ENCODE measurements at places on chromosomes 13 and 19.

- DNase-seq, result no peak
These were observed 8.6 kb downstream of the PLPPR2 start for GRCh38 chr19:11363881-11364280.

DNA sequence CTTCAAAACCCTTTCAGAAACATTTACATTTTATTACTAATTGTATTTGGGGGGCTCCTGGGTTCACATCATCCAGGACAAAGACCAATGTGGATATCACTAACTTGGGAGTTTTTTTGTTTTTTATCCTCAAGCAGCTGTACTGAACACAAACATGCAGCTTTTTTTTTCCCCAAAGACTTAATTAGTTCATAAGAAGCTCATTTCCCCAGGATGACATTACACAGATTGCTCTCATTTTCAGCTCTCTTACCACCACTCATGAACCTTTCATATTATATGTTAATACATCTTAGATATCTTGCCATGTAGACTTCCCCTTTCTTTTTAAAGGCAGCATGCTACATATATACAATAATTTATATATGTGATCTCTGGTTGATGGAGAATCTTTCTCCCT is 118.7 kb upstream of the MAB21L1 start:
- DNase-seq, result no peak

DNA sequence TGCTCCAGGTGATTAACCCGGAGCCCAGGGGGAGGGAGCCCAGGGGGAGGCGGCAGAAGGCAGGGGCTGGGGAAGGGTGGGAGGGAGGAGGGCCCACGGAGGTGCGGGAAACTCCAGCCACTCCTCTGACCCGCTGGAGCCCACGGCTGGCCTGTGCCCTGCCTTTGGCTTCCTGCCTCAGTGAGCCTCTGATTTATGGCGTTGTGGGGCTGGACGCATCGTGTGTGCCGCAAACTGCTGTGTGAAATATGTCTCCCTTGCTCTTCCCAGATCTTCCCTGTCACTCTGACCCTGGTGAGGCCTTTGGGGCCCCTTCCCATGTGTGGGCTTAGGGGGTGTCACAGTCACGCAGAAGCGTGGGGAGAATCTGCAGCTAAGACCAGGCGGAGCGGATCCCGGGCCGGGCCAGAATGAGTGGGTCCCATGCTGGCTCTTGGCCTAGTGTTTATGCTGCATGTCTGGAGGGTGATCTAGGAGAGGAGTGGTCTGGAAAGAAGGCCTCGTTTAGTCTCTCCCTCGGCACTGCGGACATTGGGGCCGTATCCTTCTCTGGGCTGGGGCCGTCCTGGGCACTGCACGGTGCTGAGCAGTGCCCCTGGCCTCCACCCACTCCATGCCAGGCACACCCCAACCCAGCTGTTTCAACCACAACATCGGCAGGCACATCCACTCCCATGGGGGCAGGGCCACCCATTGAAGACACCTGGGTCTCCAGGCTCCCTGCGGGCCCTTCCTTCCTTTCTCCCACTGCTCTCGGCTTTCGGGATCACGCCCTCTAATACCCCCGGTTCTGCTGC is 123.0 kb downstream of the KDM4B start:
- no peak for DNase-seq

DNA sequence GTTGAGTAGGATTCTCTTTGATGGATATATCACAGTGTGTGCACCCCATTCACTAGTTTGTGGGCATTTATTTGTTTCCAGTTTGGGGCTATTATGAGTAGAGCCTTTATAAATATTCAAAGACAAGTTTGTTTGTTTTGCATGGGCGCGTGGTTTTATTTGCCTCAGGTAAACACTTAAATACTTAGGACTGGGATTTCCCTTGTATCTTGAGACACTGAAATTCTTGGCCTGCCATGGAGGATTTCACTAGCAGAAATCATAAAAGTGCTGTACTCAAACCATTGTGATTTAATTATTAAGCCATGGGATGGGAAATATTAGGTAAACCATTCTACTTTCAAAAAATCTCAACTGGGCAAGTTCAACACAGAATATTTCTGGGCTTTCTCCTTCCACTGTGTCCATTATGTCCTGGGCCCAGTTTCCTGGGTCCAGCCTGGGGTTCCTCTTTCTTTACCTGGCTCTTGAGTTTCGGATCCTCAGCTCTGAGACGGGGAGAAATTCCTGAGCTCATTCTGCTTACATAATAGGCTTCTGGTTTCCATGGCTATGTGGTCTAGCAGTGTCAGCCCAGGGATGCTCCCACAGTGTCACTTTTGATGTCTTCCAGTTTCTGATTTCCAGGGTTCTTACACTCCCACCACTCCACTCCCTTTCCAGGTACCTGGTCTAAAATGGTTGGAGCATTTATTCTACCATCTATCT is 14.4 kb downstream of the MYO16 start:
- no peak for DNase-seq

- no peak for DNase-seq
These were observed 139.6 kb downstream of the RFC3 start for GRCh38 chr13:33957497-33957905.

DNA sequence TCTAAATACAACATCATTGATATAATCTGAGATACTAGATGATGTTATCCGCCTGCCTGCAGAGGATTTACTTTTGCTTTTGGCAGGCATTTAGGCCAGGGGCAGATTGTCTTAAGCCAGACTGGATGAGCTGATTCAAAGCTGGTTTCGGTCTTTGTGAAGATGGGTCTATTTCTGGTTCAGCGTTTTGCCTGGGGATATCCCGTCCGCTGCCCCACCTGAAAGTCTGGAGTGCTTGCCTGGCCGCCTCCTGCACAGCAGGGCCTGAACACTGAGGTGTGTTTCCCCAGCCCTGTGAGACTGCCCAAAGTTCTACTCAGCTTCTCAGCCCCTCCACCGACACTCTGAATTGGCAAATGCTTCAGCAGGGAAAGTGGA is 149.7 kb downstream of the KATNAL1 start:
- DNase-seq, result no peak

GRCh38 chr19:13347367-13347766 is 158.9 kb downstream of the CACNA1A start:
- DNase-seq, result no peak

- DNase-seq, result no peak
These were observed 180.9 kb downstream of the PCCA start for GRCh38 chr13:100269837-100270236.

DNA sequence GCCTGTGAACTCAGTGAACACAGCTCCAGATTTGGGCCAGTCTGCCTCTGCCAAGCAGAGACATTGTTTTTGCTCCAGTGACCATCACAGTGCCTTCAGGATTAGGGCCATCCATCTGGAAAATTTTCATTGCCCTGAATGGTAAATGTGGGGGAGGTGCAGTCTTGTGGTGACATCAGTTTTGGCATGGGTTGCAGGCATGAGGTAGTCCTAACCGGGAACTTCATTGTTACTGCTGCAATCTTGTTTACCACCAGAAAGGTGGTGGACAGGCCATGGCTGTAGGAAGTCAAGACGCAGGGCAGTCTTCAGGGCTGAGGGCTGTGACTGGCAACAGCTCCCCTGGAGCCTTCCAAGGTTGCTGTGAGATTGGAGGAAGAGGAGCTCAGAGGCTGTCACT is 55.2 kb downstream of the SPATA13 start:
- DNase-seq, result no peak

DNA sequence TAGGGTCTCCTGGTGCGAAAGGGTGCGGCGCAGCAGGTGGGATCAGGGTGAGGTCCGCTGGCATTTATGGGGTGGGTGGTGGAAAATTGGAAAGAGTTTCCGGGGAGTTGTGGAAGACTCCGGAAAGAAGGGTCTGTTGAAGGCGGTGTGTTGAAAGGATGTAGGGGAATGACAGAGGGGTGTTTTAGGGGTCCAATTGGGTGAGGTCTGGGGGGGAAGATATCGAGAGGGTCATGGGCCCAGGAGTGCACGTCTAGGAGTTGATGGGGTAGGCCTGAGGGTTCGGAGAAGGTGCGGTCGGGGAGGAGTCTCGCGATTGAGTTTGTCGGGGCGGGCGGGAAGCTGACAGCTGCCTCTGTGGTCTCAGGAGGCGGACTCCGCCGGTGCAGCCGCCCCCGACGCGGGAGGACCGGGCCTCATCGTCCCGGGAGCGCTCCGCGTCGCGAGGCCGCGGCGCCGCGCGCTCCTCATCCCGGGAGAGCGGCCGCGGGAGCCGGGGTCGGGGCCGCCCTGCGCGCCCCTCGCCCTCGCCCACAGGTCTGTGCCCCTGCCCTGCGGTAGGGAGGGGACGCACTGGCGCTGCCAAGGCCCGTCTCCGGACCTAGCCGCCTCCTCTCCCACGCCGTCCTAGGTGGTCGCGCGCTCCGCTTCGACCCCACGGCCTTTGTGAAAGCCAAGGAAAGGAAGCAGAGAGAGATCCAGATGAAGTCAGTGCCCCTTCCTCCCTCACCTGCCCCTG is 7.0 kb downstream of the PGLYRP1 start:
- peak; percentile 35 for DNase-seq

- no peak for DNase-seq
These were observed 526.0 kb upstream of the SPRY2 start for GRCh38 chr13:80866921-80867320.

DNA sequence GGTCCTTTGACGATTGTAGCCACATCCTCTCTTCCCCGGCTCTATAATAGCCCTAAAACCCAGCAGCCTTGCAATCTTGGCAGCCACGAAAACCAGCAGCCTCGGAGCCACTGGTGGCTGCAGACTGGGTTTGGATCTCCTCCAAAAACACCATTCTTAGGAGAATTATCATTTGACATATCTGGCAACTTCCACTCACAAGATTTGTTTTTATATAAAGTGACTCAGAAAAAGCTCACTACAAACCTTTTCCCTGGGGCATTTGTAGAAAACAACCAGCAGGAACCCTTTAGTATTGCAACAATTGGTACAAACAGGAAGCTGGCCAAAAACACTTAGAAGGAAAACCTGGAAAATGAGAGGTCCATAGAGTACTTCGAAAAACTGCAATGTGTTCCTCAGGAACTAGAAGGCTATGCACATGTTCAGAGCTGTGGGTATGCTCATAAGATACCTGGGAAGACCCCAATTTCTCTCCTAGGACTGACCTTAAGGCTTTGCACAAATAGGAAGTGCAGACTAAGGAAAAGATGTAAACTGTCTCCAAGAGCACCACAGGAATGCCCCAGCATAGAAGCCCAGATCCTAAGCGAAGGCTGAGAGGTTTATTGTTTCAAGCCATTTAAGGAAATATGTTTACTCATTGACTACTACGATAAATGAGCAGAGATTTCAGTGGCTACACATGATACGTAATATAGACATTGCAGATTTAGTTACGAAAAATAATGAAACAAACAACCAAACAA is 71.2 kb downstream of the MYO16 start:
- no peak for DNase-seq

DNA sequence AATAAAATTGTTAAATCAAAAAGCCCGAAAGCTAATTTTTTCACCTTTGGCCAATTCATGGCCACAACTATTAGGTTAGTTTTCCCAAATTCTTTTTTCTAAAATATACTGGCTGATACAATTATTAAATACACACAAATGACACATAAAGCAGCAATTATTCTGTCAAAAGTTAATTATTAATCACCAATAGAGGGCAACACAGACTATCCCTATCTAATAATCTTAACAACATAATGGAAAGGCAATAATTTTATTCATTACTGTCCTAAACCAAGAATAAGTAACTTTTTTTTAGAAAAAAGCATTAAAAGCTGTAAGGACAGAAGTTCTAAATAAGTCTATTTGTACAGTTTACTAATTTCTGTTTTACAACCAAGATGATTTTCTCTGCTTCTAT is 51.7 kb downstream of the KATNAL1 start:
- DNase-seq, result no peak

- no peak for DNase-seq
These were observed 344.8 kb downstream of the ENOX1 start for GRCh38 chr13:43441899-43442499.

DNA sequence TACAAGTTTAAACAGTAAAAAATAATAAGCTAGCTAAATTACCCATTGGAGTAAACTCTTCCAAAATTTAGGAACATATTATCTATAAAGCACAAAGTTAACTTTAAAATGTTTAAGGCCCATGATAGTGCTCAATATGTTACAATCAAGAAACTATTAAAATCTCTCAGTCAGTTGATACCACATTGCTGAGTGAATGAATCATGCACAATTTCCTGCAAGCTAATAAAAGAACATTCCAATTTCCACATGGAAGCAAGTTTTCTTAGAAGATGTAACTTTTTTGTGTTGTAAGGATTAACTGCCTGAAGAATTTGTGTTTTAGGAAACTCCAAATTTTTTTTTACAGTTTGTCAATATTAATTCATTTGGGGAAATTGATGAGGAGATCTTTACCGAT is 666.6 kb downstream of the SLITRK1 start:
- DNase-seq, result no peak

DNA sequence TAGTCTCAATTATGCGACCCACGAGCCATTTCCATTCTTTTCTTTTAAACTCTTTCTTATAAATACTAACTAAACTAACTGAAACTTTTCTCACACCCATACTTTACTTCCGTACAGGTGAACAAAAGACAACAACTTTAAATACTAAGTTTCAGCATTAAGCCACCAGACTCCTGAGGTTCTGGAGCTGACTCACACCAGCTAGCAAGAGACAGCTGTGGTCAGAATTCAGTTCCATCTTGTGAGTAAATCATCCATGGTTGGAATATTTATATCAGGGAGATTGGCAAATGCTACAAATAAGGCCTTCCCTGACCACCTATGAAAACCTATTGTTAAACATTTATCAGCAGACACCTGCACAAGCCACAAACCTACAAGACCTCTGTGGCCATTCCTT is 897.0 kb downstream of the EFNB2 start:
- DNase-seq, result no peak

DNA sequence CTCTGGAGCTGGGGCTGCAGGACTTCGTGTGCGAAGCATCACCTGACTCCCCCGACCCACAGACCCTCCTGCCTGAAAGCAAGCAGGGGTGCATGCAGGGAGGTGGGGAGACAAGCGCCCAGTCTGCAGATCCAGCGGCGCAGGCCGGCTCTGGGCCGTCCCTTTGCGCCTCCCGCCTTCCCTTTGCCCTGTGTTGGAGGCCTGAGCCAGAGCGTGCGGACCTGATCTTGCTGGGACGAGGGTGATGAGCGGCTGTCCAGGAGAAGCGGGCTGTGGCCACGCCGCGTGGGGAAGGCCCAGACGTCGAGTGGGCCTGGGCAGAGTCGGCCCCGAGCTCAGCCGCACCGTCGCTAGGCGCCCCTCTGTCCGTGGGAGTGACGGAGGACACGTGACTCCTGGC is 5.3 kb upstream of the GRTP1 start:
- DNase-seq, result no peak

DNA sequence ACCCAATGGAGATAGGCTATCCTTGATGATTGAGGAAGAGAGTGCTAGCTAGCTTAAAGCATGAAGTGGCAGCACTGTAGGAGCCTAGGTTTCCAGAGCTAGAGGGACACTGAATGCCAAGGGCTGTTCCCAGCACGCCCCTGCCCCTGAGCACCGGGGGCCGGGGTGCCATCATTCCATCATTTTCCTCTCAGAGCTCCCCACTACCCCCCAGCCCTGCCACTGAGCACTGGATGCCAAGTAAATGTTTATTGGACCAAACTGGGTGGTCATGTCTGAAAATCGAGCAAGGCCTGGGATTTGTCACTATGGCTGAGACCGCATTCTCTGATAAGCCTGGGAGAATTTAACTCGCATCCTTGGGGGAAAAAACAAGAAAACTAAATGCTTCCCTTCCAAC is 142.8 kb downstream of the STK24 start:
- DNase-seq, result no peak

GRCh38 chr19:38634757-38635482 is 12.5 kb upstream of the ACTN4 start:
- peak; percentile 39 for DNase-seq

- DNase-seq, result no peak
These were observed 222.6 kb upstream of the MAB21L1 start for GRCh38 chr13:35698911-35699576.

All from NCI-H146 (cell line).